ENCODE measurements at places on chromosomes 6 and 20.

DNA sequence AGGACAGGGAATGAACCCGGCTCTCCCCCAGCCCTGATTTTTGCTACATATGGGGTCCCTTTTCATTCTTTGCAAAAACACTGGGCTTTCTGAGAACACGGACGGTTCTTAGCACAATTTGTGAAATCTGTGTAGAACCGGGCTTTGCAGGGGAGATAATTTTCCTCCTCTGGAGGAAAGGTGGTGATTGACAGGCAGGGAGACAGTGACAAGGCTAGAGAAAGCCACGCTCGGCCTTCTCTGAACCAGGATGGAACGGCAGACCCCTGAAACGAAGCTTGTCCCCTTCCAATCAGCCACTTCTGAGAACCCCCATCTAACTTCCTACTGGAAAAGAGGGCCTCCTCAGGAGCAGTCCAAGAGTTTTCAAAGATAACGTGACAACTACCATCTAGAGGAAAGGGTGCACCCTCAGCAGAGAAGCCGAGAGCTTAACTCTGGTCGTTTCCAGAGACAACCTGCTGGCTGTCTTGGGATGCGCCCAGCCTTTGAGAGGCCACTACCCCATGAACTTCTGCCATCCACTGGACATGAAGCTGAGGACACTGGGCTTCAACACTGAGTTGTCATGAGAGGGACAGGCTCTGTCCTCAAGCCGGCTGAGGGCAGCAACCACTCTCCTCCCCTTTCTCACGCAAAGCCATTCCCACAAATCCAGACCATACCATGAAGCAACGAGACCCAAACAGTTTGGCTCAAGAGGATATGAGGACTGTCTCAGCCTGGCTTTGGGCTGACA is 28.8 kb upstream of the ZBP1 start:
- no peak for DNase-seq

- no peak for DNase-seq
Observed at GRCh38 chr6:159754401-159754800, 7.4 kb upstream of the ACAT2 start.

GRCh38 chr6:166297606-166298005 is 10.6 kb downstream of the PRR18 start:
- no peak for DNase-seq

DNA sequence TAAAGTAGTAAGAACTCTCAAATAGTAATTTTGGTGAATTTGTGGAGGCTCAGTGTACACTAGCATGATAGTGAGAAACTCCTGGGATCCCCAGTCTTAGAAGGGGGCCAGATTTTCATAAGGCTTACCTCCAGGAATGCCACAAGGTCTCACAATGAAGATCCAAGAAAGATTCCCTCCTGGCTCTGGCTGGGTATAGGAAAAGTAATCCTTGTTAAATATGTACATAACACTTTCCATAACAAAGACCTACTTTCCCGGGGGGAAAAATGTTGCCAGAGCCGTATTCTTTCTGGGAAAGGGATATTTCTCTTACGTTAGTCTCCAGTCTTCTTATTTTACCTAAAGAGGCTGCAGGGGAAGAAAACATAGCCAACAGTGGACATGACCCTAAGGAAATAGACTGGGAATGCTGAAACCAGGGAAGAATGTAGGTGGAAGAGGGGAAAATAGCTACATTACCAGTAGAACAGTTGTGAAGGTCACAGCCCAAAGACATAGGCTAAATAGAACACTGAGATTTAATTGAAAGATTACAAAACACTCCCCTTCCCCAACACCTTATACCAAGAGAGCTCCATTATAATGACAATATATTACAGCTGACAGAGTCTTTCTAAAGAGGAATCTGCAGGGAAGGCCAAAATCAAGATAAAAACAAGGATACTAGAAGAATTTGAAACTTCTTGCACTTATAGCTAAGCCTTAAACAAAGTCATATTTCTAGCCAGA is 34.9 kb upstream of the ISM1 start:
- no peak for DNase-seq

DNA sequence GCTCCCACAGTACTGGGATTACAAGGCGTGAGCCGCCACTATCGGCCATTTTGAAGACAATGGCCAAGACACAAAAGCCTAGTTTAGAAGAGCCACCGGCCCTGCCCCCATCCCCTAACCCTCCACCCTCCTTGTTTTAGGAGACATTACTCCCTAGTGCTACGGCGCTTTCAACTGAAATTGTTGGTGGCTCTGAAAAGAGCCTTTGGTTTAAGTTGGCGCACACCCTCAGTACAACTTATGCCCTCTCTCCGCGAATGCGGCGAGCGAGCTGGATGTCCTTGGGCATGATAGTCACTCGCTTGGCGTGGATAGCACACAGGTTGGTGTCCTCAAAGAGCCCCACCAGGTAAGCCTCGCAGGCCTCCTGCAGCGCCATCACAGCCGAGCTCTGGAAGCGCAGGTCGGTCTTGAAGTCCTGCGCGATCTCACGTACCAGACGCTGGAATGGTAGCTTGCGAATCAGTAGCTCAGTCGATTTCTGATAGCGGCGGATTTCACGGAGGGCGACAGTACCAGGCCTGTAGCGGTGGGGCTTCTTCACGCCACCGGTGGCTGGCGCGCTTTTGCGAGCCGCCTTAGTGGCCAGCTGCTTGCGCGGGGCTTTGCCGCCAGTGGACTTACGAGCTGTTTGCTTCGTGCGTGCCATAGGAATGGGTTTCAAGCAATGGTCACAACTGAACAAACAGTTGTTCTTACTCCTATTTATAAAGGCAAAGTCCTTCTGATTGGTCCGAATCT is 114.9 kb upstream of the BTN3A2 start:
- DNase-seq = peak; percentile 40

DNA sequence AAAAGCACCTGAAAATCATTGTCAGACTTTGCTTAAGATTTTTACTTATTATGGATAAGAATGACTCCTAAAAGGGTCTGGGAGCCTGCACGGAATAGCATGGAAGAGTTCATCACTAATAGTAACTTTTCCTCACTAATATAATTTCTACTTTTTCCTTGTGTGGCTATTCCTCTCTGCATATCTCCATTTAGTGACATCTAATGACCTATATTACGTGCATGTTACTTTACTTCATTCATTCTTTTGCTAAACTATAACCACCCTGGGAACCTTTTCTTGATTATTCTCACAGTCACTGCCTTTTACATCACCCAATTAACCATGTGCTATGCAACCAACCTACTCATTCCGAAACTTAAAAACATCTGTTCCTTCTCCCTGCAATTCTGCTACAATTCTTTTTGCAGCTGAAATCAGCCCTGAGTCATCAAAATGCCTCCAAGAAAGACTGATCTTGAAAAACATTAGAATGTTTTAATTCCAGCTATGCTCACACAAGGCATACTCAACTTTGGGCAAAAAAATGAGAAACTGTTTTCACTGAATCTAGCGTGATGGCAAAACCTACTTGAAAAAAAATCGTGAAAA is 313.3 kb downstream of the RNGTT start:
- DNase-seq = no peak

GRCh38 chr6:15487262-15487661 is 175.6 kb downstream of the DTNBP1 start:
- DNase-seq = no peak

- no peak for DNase-seq
Observed at GRCh38 chr6:11161031-11161956, 49.8 kb upstream of the ERVFRD-1 start.

- DNase-seq = no peak
Observed at GRCh38 chr6:127567476-127567875, 9.5 kb upstream of the C6orf58 start.

- no peak for DNase-seq
Observed at GRCh38 chr6:130756824-130757223, 70.4 kb upstream of the SMLR1 start.

DNA sequence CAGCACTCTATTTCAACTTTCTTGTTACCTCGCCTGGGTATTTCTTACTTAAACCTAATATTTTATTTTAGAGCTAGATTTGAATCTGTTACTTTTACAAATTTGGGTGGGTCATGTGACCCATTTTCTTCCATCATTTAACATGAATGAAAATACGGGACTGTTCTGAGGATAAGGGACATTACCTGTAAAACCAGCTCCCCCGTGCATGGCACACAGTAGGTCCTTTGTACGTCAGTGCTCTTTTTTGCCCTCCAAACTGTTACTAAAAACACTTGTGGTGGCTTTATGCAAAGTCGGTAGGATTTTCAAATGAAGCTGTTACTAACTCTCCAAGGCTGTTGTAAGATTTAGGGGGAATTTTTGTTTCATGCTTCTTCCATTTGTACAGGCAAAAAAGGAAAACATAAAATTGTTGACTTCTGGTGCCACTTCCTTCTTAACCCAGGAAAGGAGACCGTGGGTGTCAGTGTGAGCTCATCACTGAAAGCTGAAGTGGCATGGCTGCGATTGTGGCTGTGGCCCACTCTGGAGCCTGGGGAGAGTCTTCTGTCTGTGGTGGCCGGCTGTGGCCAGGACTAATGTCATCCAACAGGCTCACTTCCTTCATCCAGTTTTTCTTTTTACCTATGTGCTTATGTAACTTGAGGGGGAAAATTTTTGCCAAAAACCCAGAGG is 40.2 kb upstream of the PXDC1 start:
- no peak for DNase-seq

DNA sequence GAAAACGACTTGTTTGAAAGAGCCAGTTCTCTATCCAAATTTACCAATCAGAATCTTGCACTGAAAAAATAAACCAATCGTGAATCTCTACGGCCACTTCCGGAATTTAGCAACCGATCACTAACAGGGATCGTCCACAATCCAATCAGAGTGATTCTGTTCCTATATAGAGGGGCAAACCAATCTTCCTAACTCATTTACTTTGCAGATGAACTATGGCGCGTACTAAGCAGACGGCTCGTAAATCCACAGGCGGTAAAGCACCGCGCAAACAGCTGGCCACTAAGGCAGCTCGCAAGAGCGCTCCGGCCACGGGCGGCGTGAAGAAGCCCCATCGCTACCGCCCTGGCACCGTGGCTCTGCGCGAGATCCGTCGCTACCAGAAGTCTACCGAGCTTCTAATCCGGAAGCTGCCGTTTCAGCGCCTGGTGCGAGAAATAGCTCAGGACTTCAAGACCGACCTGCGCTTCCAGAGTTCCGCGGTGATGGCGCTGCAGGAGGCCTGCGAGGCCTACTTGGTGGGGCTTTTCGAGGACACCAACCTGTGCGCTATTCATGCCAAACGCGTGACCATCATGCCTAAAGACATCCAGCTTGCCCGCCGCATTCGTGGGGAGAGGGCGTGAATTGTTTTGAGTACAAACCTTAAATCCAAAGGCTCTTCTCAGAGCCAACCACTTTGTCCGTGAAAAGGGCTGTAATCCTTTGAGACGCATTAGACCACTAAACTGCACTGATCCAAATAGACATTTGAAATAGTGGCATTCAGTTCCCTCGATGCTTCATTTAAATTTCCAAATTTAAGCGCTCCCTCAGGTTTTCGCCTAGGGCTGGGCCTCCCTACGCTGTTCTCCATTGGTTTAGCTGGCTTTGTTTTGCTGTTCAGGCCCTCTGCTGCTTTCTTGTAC is 138.0 kb downstream of the HFE start:
- no peak for DNase-seq

DNA sequence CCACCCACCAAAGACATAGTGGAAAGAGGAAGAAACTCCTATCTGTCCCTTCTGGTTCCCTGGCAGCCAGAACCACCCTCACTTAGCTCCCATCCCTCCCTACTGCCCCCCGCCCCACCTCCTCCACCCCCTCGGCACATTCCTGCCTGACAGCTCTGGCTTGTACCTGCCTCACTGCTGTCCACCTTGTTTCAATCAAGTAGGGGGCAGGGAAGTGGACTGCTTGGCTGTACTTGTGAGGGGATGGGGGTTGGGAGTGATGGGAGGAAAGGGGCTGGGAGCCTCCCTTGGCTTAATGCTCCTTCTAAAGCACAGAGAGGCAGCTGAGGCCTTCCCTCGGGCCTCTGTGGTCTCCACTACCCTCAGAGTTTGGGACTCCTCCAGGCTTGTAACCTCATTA is 22.1 kb upstream of the ZNF76 start:
- no peak for DNase-seq

DNA sequence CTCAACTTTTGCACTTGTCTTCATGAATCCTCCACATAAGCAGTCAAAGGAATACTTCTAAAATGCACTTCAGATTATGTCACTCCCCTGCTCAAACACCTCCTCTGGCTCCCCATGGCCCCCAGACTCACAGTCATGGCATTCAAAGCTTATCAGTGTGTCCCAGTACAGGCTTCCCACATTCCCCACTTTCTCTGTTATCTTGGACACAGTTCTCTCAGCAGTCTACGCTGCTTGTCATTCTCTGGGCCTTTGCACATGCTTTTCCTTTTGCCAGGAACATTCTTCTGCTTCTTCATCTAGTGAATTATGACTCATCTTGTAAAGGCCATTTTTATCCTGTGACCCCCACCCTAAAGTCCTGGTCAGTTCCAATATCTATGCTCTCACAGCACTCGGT is 31.8 kb downstream of the SLC13A3 start:
- DNase-seq = no peak

DNA sequence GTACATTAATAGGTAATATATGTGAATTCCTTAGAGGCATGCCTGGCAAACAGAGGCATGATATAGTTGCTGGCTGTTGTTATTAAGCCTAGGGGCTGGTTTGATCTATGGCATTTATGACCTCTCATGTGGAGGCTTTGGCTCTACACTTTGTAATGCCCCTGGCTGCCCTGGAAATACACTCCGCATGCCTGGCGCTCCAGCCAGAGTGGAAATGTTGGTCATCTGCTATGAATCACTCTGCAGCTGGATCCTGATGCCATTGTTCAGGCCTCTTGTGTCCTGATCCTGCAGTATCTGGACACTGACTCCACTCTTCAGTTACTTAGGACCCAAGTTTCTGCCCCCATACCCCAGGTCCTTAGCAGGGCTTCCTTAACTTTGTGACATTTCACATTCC is 200.5 kb upstream of the PCSK2 start:
- DNase-seq = no peak

DNA sequence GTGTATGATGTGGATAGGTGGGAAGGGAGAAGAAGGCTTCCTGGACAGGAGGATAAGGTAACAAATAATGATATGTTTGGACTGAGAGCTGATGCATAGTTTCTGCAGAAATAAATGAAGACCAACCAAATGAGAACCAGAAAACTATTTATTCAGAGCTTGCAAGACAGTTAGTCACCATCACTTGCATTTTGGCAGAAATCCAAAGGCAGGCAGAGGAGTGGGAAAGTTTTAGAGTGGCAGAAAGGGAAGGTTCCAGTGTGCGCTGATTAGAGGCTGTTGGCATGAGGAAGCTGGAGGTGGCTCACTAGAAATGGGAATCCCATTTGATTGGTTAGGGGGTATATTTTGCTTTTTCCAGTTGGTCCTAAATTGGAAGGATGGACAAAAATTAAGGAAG is 13.0 kb upstream of the F13A1 start:
- no peak for DNase-seq

DNA sequence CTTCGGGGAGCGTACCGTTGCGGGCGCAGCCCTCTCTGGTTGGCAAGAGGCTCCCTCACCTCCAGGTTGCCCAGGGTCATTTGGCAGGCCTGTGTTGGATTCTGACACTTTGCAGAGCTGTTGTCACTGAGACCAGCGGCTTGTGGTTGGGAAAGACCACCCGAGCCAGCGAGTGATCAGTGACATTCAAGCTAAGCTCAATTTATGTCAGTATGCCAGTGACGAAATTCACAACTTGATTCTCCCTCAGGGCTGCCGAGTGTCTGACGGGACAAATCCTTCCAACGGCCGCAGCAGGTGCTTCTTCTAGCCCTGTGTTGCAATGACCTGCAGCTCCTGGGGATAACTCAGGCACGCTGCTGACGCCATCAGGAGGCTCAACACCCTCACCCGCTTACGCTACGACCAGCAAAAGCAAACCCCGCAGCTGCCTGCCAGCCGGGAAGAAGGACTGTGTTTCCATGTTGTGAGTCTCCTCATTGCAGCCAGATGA is 16.9 kb upstream of the SLC22A2 start:
- DNase-seq = no peak

- DNase-seq = no peak
Observed at GRCh38 chr6:100452998-100453397, 11.7 kb downstream of the SIM1 start.

Measured in stimulated activated CD4-positive, alpha-beta T cell treated with anti-CD3 and anti-CD28 coated beads, TNF-alpha, amount 100 ng/mL, for 4 hours (primary cell).